ENCODE measurements at places on chromosomes 7 and 10. TPM values are rescaled to one million over a fixed set of nuclear protein-coding genes. Genes with fewer than 3 reads are reported as not detected.
A peak's percentile ranks its signal among the peaks of the same experiment; 100 is the strongest.

The GJD4 gene
- not detected for total RNA-seq

- no peak for DNase-seq
Measured at GRCh38 chr7:152395112-152395511, 40.7 kb downstream of the KMT2C start.

GRCh38 chr10:113985297-113985844, 58.3 kb upstream of the ADRB1 start:
- DNase-seq: no peak

The STAG3 gene
- total RNA-seq: 0.94 TPM

GRCh38 chr10:119969609-119970008, 77.1 kb downstream of the SEC23IP start:
- DNase-seq: no peak

DNA sequence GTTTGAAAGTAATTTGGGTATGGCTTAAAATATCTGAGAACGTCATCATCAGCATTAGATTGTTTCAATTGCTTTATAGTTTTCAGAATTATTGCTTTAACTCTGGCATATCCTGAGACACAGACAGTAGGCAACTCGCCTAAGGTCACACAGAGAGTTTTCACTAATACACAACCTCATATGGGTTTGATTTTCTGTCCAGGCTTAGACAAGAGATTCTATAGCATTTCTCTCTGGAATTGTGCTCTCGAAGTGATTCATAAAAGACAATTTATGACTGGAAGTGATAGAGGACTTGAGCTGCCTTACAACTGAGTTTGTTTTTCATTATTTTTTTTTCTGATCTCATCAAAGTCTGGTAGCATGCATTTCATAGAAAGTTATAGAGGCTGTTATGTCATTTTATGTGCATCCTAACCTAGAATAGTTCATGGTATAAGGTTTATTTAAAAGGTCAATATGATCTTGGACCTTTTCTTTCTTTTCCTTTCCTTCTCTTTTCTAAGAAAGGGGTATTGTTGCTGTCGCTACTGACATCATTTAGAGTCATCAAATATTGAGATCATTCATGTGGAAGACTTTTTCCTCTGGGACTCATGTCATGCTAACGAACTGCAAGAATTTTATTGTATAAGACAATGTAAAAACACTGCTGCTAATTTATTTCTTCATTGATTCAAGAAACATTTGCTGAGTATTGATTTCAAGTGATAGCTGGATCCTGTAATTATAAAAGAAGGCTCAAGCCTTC, 278.2 kb downstream of the PLXDC2 start:
- no peak for DNase-seq

The ADARB2 gene
- total RNA-seq: not detected

GRCh38 chr10:61779950-61780659, 117.4 kb downstream of the CABCOCO1 start:
- DNase-seq: peak; percentile 47

- no peak for DNase-seq
Measured at GRCh38 chr7:154858836-154859537, 143.9 kb downstream of the PAXIP1 start.

The NKX6-2 gene
- not detected for total RNA-seq

The SEMA3D gene
- total RNA-seq: 1.1 TPM

DNA sequence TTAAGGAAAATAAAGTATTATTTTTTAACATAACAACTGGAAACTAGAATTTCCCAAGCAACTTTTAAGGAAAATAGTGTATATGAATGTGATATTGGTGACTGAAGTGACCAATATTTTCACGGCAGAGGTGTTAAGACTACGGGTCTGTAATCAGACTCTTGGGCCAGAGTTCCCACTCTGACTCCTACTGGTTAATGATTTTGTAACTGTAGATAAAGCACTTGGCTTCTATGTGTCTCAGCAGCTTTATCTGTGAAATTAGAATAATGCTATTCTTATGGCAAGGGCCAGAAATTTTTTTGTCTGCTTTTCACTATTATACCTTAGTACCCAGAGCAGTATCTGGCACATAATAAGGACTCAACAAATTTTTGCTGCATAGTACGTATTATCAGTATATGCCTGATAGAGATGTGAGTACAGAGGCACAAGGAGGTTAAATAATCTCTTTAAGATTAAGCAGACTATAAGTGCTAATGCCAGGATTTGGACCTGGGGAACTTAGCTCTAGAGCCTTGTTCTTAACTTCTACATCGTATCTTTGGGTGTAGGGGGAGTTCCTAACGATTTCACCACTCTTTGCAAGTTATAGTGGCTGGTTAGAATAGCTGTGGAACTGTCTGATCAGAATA, 186.1 kb upstream of the SLC26A5 start:
- no peak for DNase-seq

DNA sequence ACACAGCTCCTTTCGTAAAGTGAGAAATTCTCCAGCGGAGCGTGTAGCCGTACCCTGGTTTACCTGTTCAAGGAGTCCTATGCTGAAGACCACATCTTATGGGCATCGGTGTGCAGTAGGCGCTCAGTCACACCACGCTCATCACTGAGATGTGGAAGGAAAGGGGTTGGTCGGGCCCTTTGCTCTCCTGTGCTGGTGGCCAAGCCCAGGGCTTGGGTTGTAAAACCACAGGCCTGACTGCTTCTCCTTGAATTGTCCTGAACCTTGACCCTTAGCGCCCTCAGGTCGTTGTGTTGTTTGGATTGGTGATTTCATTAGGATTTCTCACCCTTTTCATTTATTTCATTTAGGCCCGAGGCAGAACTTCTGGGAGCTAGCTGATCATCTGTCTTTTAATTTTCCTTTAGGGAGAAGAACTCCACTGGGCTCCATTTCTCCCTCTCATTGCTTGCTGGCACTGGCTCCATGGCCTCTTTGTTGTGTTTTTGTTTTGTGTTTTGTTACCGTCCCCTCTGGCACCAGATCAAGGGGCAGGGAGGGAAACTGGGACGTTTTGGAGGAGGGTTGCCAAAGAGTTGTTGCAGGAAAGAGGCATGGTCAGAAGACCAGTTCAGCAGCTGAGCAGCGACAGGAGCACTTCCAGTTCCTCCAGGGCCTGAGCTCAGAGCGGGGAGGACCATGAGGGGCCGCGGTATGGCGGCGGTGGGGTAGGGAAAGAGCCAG, 511.4 kb upstream of the GALNT17 start:
- no peak for DNase-seq

- no peak for DNase-seq
Measured at GRCh38 chr10:67385089-67385488, 310.9 kb downstream of the CTNNA3 start.

DNA sequence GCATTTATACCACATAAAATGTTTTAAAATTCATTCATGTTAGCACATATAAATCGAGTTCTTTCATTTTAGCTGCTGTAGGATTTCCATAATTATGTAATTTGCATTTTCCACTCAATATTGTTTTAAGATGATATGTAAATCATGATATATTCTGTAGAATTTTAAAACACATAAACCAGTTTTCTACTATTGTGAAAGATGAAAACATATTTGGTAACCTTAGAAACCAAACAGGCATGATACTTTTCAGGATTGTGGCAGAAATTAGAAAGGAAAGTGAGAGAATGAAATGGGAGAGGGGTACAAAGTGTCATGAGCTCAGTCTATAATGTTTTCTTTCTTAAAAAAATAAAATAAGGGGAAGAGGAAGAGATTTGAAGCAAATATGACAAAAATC, 269.3 kb downstream of the PPP1R3A start:
- no peak for DNase-seq

The MMP21 gene
- not detected for total RNA-seq

- DNase-seq: no peak
Measured at GRCh38 chr10:127314797-127315196, 118.4 kb upstream of the INSYN2A start.

DNA sequence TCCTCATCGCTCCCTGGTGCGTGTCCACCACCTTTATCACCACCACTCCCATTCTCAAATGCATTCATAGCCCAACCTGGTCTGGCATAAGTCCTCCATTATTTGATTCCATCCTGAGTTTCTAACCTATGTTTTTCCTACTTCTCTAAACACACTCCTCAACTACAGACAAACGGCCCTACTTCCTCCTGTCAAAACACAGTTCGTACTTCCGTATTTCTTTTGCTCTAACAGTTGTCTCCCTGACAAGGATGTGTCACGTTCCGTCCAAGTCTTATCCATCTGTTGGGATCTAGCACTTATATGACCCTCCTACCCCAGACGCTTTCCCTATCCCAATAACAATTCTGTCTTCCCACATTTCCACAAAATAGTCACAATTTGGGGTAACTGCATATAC, 46.8 kb downstream of the DOCK4 start:
- no peak for DNase-seq

- no peak for DNase-seq
Measured at GRCh38 chr7:28433699-28434219, 21.4 kb downstream of the CREB5 start.

DNA sequence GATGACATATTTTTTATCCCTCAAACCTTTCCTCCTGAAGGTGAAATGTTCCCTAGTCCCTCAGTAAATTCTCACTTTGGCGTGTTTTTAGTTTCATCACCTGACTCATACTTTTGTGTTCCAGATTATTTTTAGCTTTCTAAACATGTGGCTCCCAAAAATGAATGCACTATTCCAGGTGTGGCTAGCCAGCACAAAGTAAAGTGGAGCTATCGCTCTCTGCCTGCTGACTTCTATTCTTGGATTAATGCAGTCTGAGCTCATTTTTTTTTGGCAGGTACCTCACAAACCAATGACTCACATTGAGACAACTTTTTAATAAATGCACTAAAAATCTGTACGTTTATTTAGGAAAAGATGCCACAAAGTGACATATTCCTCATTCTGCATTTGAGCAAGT, 58.8 kb upstream of the LANCL2 start:
- DNase-seq: no peak

The SDHAF3 gene
- total RNA-seq: 19.3 TPM

- DNase-seq: no peak
Measured at GRCh38 chr7:36597090-36597773, 127.1 kb downstream of the AOAH start.

DNA sequence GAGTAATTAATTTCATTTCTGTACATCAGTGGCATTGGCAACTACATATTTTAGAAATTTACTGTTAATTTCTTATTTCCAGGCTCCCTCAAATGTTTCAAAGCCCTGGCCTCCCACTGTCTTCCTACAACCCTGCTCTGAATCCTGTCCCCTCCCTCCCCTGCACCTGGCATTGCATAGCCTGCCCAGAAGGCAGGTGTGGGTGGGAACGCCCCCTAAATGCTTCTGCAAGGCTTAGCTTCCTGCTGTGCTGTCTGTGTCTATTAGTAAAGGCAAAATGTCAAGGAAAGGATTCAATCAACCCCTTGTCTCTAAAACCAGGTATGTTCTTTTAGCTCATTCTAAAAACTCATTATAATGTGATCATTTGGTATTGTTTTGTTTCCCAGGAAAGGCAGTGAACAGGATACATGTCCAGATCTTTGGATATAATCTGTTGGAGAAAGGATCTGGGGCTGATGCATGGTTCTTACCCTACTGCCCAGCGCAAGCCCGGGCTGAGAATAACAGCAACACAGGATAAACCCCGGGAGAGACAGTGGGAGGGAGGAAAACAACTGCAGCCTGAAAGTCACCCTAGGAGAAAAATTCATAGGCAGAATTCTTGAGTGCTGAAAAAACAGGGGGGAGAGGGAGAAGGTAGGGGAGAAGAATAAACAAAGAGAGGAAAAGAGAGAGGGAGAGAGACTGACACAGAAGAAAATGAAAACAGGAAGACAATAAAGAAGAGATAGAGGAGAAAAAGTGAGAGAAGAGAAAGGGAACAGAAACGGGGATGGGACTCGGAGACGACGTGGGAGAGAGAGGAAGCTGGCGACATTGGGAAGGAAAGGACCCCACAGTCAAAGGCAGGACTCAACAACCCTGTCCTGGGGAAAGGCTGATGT, 589 bp downstream of the ZNF488 start:
- DNase-seq: no peak

- DNase-seq: no peak
Measured at GRCh38 chr10:121556918-121557573, 41.2 kb downstream of the FGFR2 start.

The MUC3A gene
- total RNA-seq: 0.30 TPM

DNA sequence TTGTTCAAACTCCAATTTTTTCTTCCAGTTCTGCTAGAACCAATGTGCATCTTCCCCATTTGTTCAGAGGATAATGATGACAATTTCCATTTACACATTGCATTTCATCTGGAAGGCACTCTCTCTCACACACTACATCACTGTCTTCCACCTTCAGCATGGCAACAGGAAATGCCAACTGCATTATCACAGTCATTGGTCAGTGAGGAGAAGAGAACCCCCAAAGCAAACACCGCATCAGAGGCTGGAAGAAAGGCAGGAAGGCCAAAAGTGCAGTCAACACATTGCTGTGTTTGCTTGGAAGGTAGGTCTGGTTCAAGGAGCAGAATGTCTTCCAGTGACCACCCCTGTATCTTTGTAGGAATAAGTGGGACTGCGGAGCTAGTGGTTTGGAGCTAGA, 192.2 kb upstream of the RHOBTB1 start:
- DNase-seq: no peak

The NEURL1 gene
- total RNA-seq: 0.05 TPM

DNA sequence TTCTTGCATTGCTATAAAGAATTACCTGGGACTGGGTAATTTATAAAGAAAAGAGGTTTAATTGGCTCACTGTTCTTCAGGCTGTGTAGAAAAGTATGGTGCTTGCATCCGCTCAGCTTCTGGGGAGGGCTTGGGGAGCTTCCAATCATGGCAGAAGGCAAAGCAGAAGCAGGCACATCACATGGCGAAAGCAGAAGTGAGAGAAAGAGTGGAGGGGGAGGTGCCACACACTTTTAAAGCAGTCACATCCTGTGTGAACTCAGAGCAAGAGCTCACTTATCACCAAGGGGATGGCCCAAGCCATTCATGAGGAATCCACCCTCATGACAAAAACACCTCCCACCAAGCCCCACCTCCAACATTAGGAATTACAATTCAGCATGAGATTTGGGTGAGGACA, 303.5 kb downstream of the OTUD1 start:
- no peak for DNase-seq

GRCh38 chr7:91551377-91552175, 287.3 kb downstream of the FZD1 start:
- DNase-seq: no peak

DNA sequence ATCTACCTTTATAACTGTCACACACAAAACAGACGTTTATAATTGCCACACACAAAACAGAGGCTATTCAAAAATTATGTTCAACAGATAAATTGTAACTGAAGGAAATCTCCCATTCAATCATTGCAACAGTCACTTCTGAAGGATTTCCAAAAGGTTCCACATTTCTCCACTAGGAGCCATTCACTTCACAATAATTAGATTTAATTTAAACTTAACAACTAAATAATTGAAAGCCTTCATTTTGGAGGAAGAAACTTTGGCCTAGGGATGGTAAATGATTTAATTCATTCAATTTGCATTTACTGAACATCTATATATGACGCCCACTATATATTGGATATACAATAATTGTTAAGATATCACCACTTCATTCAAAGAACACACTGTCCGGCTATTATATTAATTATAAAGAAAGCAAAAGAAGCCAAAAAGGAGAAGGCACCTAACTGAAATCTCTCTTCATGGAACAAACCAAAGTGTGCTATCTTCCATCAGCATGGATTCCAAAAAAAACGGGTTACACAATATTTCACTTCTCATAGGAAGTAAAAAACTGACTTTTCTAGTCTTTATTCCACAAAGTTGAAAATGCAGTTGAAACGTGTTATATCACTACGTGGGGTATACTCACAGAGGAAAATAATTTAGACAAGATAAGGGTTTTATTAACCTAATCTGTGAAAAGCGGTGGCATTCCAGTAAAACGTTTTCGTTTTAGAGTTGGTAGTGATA, 1.7 kb downstream of the ATAD1 start:
- DNase-seq: no peak

- DNase-seq: no peak
Measured at GRCh38 chr7:116918704-116919103, 34.6 kb upstream of the ST7 start.

The HMX2 gene
- total RNA-seq: not detected

- no peak for DNase-seq
Measured at GRCh38 chr10:80522756-80523363, 14.8 kb upstream of the SH2D4B start.

The OIT3 gene
- not detected for total RNA-seq

Measured in Right ventricle myocardium superior (tissue), 1 donor.